Stimulated activated CD8-positive, alpha-beta memory T cell treated with anti-CD3 and anti-CD28 coated beads, Interleukin-7, amount 100 ng/mL, for 4 hours (primary cell): ENCODE measurements at places on chromosomes 5 and 9.

GRCh38 chr5:52956014-52956413 is 33.1 kb upstream of the ITGA2 start:
- no peak for DNase-seq

GRCh38 chr9:16901590-16901989 is 31.1 kb upstream of the BNC2 start:
- DNase-seq: no peak

DNA sequence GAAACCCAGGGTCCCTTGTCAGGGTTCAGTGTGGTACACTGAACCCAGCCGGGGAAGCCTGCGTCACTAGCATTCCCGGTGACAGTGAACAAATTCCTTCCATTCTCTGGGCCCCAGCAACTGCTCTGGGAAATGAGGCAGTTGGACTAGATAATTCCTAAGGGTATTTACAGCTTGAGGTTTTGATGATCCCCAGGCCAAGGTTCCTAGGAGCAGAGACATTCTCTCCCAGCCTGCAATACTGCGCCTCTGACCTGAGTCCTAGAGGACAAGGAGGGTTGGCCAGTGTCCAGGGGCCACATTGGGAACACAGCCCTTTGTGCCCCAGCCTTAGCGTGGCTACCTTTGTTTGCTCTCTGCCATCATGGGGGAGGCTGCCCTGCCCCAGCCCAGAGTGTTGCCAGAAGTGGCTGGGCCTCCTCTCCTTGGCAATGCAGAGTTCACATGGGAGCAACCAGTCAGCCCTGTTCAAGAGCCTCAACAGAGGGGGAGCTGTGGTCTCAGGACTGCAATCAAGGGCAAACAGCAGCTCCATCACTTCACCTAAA is 178.2 kb downstream of the SEC61B start:
- no peak for DNase-seq

GRCh38 chr9:113524468-113524867 is 60.9 kb downstream of the RGS3 start:
- DNase-seq: no peak

DNA sequence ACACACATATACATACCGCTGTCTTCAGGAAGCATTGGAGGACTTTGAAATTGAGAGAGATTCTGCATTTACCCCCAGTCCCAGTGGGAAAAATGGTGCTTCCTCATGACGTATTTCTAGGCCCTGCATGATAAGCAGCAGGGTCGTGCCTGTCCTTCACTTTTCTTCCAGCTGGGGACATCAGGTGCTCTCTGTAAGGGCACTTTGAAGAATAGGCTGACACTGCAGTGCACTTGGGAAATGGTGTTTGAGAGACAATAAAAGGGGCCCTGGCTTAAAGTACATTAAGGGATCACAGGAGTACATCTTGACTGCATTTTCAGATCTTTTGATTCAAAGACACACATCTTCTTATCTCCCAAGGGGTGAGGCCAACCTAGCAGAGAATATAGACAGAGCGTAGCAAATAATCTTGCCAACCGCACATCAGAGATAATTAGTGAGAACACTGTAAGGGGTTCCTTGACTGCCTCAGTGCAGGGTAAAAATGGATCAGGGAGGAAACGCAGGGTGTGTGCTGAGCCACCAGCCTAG is 437.9 kb downstream of the CSNK1G3 start:
- DNase-seq: no peak

DNA sequence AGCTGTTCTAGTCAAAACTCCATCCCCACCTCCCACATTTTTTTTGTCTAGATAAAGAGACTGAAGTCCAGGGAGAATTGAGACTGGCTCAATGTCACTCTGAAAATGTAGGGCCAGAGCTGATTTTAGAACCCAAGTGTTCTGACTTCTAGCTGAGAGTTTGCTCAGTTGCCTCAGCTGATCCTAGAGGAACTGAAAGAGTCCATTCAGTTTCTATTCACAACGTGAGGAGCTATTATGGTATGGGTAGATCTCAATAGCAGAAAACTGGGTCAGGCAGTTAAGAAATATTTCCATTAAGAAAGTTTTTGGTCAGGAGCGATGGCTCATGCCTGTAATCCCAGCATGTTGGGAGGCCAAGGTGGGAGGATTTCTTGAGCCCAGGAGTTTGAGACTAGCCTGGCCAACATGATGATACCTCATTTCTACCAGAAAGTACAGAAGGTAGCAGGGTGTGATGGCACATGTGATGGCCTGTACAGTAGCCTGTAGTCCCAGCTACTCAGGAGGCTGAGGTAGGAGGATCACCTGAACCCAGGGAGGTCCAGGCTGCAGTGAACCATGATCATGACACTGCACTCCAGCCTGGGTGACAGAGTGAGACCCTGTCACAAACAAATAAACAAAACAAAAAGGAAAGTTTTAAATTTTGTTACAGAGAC is 61.7 kb downstream of the GLRA1 start:
- no peak for DNase-seq

- DNase-seq: no peak
Measured at GRCh38 chr5:10140195-10140973, 109.3 kb downstream of the ATPSCKMT start.
